Activated T-cell treated with anti-CD3 and anti-CD28 coated beads for 24 hours (primary cell): ENCODE measurements at places on chromosomes 7 and 10.
A peak's percentile ranks its signal among the peaks of the same experiment; 100 is the strongest.

GRCh38 chr10:583433-583832 is 106.0 kb downstream of the DIP2C start:
- no peak for DNase-seq

- no peak for DNase-seq
These were observed at the start of gene IGFBP3 for GRCh38 chr7:45920502-45921380. Gene IGFBP3, minus strand, starts transcription at chr7:45921272. Its CDS starts 132 bp downstream, at chr7:45921140.

GRCh38 chr10:30591249-30591670 is 38.3 kb downstream of the LYZL2 start:
- peak; percentile 4 for DNase-seq

DNA sequence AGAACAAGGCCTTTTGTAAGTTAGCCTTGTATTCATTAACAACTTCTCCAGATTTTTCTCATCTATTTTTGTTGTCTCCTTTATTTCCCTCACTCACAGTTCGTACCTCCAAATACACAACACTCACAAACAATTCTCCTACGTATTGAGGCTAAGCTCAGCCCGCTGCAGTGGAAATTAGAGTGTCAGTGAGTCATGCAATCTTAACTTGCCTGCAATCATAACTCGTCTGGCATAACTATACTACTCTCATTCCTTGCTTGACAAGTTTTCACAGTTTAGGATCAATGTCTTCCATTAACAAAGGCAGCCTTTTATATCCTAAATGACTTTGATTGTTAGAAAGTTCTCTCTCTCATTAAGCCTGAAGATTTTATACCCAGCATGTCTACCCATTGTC is 23.8 kb downstream of the TMEM196 start:
- DNase-seq, result no peak
